ENCODE measurements at places on chromosomes 5 and 9.

GRCh38 chr5:51625224-51625968 is 242.1 kb downstream of the ISL1 start:
- ATAC-seq = no peak

GRCh38 chr9:33234511-33235467 is 5.2 kb upstream of the SPINK4 start:
- ATAC-seq = no peak

GRCh38 chr9:70030156-70030555 is 13.5 kb upstream of the MAMDC2 start:
- no peak for ATAC-seq

DNA sequence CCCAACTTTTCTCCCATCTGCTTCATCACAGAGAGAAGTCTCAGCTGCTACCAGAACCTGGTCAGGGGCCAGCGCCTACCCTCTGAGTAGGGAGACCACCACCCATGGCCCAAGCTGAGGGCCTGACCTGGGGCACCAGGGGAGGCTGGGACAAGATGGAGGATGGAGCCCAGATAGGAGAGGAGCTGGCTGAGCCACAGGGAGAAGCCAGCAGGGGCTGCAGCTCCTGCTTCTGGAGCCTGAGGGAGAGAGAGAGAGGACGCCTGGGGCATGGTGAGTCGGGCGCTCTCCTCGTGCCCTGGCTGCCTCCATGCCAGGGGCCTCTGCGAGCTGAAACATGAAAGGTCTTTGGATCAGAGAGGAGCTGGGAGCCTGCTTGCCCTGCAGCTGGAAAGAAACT is 1.4 kb upstream of the FOXI1 start:
- ATAC-seq = no peak

GRCh38 chr5:179716286-179716685 is 16.3 kb upstream of the MAML1 start:
- no peak for ATAC-seq

- no peak for ATAC-seq
Observed at GRCh38 chr5:149341876-149342275, 3.4 kb upstream of the GRPEL2 start.
